Karpas-422 (cell line): ENCODE measurements at places on chromosomes 7 and 10. TPM values are rescaled to one million over a fixed set of nuclear protein-coding genes. Genes with fewer than 3 reads are reported as not detected.
A peak's percentile ranks its signal among the peaks of the same experiment; 100 is the strongest.

CLIP2 gene
- total RNA-seq = 0.76 TPM in 1 of 2 replicates, not detected in the other

GRCh38 chr7:16564909-16565426, 38.3 kb downstream of the LRRC72 start:
- DNase-seq = peak; percentile 83

DNMBP gene
- 13.8 and 16.2 TPM in 2 replicates for total RNA-seq

DNA sequence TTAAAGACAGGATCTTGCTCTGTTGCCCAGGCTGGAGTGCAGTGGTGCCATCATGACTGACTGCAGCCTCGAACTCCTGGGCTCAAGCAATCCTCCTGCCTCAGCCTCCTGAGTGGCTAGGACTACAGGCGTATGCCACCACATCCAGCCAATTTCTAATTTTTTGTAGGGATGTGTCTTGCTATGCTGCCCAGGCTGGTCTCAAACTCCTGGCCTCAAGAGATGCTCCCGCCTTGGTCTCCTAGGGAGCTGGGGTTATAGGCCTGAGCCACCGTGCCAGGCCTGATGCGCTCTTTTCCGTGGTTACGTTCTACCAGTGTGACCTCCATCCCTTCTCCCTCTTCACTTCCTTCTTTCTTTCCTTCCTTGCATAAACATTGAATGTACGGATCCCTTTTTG, 34.2 kb upstream of the IL15RA start:
- no peak for DNase-seq

GRCh38 chr10:1524540-1524939, 212.8 kb downstream of the ADARB2 start:
- no peak for DNase-seq

- DNase-seq = no peak
Observed at GRCh38 chr10:49320191-49320590, 21.2 kb downstream of the C10orf71 start.

DNA sequence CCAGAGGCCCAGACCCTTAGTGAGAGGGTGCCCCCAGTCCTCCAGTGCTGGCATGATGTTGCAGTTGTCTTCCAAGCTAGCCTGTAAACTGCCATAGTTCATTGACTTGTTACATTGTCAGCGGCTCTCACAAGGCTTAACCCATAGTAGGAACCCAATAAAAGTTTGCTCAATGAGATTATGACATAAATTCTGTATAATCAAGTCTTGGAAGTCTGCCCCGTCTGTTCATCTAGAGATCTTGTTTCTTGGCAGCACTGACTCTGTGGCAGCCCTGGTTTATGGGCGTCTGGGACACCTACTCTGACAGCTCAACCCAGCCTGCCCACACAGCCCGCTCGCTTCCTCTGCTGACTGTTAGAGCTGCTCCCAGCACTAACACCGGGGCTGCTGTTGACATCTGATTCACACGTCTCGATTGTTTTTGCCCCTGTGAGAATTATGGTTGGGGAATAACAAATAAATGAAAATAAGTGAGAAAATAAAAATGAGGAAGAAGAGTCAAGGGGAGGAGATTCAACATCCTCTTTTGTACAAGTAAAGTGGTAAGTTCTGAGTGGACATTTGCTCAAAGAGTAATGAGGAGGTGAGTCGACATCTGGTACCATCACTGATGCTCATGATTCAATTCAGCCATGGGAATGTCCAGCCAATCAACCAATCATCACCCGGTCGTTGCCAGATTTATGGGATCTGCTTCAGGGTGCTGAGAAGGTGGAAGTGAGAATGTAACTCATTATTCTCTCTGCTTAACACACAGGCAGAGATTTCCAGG, 160.8 kb downstream of the SPAG6 start:
- no peak for DNase-seq

- no peak for DNase-seq
Observed at GRCh38 chr10:66980246-66980815, 54.5 kb downstream of the LRRTM3 start.

GRCh38 chr7:29163854-29164253, 17.5 kb upstream of the CPVL start:
- no peak for DNase-seq

- DNase-seq = no peak
Observed at GRCh38 chr10:69703256-69703655, 73.2 kb downstream of the FAM241B start.

GRCh38 chr10:93751832-93752231, 5.9 kb upstream of the LGI1 start:
- peak; percentile 40 for DNase-seq
